ENCODE measurements at places on chromosomes 7 and 10.

- DNase-seq: peak; percentile 85
Measured at GRCh38 chr10:119112056-119112455, 8.1 kb downstream of the DENND10 start.

- no peak for DNase-seq
Measured at GRCh38 chr10:46308113-46308415, 21.3 kb downstream of the ANTXRL start.

GRCh38 chr7:142450206-142450605 lies 192.3 kb upstream of the PRSS58 start:
- no peak for DNase-seq

DNA sequence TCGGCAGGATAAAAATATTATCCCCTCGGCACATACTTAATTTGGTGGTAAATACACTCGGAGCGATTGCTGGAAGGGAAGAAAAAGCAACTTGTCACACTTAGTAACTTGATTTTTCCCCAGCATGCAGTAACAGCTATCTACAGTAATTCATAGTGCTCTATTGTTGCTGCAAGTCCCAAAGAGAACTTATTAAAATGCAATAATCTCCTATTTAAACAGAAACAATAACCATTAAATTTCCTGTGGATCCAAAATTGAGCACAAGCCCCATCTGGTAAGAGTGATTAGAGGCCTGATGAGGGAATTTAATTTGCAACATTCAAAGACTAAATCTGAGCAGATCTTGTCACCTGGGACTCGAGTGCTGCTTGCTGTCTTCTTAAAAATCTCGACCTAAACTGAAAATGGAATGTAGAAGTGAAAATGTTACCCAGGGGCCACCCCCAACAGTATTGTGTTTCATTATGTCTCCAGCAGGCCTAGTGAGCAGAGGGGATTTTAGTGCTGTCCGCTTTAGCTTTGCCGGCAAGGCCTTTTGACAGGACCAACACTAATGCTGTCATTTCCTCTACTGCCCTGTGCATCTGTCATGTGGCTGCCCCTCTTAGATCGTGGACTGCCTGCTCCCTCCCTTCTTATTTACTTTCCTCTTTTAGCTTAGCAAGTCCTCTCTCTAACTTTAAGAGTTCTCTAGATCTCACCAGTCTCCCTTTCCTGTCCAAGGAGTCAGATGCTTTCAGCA lies 639.7 kb downstream of the AUTS2 start:
- no peak for DNase-seq

GRCh38 chr7:140348161-140348849 lies 50.0 kb downstream of the SLC37A3 start:
- DNase-seq: peak; percentile 78

GRCh38 chr10:43203448-43204041 lies 63.3 kb downstream of the RASGEF1A start:
- no peak for DNase-seq

DNA sequence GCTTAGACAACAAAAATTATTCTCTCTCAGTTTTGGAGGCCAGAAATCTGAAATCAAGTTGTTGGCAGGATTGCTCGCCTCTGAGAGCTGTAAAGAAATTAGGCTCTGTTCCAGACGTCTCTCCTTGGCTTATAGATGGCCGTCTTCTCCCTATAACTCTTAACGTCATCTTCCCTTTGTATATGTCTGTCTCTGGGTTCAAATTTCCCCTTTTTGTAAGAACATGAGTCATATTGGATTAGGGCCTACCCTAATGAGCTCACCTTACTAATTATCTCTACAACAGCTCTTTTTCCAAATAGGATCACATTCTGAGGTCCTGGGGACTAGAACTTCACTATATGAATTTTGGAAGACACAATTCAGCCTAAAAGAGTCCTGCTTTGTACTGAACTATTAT lies 22.4 kb downstream of the GALNTL5 start:
- DNase-seq: no peak

GRCh38 chr7:153886506-153887441 lies 165.4 kb upstream of the DPP6 start:
- no peak for DNase-seq

DNA sequence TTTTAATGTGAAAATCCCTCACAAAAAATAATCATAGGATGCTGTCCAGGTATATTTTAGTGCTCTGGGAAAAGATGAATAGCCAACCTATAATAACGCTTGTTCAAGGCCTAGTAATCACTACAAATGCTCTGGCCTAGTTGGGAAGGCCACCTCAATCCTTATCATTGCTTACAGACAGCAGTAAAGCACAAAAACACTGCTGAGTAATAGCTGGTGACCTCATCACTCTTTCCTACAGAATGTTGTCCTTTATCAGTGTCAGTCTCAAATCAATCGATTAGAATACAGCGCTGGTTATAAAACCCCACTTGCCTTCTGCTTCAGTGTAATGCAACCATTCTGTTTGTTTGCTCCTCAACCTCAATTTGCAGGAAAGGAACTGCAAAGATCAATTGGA lies 72.6 kb upstream of the STEAP1 start:
- no peak for DNase-seq

- DNase-seq: no peak
Measured at GRCh38 chr7:44144968-44145478, 3.9 kb upstream of the MYL7 start.

GRCh38 chr10:24800861-24801260 lies 77.2 kb upstream of the ARHGAP21 start:
- no peak for DNase-seq

DNA sequence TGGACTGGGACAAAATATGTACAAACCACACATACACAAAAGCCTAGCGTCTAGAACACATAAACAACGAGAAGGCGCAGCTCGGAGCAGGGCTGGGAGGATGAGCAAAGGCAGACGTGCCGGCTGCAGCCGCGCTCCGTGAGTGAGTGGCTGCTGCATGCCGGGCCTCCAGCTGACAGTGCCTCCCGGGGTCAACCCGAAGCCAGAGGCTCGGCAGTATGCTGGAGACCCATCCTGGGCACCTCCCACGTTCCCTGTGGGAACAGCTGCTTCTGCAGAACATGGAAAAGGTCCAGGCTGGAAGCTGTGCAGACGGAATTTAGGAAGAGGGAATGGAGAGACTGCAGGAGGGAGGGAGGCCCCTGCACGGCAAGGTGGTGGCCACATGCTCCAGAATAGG lies 3.6 kb upstream of the GPR146 start:
- DNase-seq: peak; percentile 86

- DNase-seq: no peak
Measured at GRCh38 chr10:113067501-113067900, 117.5 kb downstream of the TCF7L2 start.

DNA sequence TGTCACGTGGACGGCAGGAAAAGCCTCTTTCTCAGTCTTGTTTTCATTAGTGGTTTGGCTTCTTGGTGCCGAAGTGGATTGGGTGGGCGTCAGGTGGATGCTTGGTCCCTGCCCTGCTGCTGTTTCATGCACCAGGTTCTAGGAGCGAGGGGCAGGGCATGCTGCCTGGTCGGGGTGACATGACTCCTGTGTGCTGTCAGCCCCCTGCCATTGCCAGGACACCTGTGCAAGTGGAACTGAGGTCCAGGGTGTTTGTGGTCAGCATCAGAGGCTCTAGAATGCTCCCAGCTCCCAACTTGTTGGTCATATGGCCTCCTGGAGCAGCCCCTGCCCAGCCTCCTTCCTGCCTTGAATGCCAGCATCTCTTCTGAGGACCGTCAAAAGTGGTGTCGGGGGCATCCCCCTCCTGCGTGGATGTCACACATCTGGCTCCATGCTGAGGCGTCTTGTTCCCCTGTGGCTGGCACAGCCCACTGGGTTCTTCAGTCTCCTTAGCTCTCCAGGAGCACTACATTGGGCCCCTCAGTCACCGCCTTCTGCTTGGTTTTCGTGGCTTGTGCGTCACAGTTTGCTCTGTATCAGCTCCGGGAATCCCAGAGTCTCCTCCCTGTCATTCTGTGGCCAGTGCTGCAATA lies 24.8 kb downstream of the ADCY1 start:
- no peak for DNase-seq

- no peak for DNase-seq
Measured at GRCh38 chr10:132701099-132701845, 84.7 kb downstream of the NKX6-2 start.

DNA sequence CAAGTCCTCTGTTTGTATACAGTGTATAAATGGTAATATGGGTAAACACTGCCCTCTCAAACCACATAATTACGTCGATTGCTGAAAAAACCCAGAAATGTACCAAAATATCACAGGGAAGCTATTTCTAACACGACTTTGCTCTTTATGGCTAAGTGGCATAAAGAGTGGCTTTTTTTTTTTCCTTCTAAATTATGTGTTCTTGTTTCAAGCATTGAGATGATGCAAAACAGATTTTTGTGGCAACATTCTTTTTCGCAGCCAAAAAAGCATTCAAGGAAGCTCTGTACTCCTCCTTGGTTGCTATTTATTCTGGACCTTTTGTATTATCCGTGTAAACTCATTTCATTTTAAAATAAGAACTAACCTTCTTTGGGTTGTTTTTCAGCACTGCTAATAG lies 138.9 kb downstream of the VTI1A start:
- peak; percentile 53 for DNase-seq

GRCh38 chr7:38147005-38147404 lies 31.0 kb upstream of the STARD3NL start:
- DNase-seq: no peak
